ENCODE measurements at places on chromosomes 4 and X. TPM values are rescaled to one million over a fixed set of nuclear protein-coding genes. Genes with fewer than 3 reads are reported as not detected.

Gene C4orf46
- total RNA-seq: 11.4 TPM

Gene RGN
- total RNA-seq: 3.1 TPM

Gene GUCY1B1
- 14.4 TPM for total RNA-seq

Gene MAOA
- 0.44 TPM for total RNA-seq

Gene RBM47
- 2.6 TPM for total RNA-seq

Gene MAGEA3
- total RNA-seq: not detected

Gene POLA1
- total RNA-seq: 19.9 TPM

Gene SMR3B
- total RNA-seq: not detected

Gene GABRE
- total RNA-seq: 38.8 TPM

Gene FABP2
- not detected for total RNA-seq

Gene AFF1
- 19.6 TPM for total RNA-seq

Gene PCYT1B
- total RNA-seq: 1.4 TPM

Gene NUP62CL
- total RNA-seq: 0.84 TPM

Gene ARX
- total RNA-seq: 1.4 TPM

Gene SNX25
- 14.6 TPM for total RNA-seq

Gene ERAS
- not detected for total RNA-seq
